ENCODE measurements at places on chromosomes 2 and 18. TPM values are rescaled to one million over a fixed set of nuclear protein-coding genes. Genes with fewer than 3 reads are reported as not detected.

Gene PPP1R1C
- total RNA-seq = 0.13 TPM

Gene ABCG5
- not detected for total RNA-seq

Gene FBXO36
- total RNA-seq = 1.2 TPM

Gene DYSF
- total RNA-seq = 47.2 TPM

Gene EMILIN2
- 1.3 TPM for total RNA-seq

Gene AOX1
- total RNA-seq = 5.4 TPM

Gene MALL
- 64.3 TPM for total RNA-seq

Gene ANKRD62
- not detected for total RNA-seq

Gene NAGK
- 51.0 TPM for total RNA-seq

Gene ARHGAP28
- 2.3 TPM for total RNA-seq

Gene ST6GAL2
- total RNA-seq = 0.63 TPM

Gene SPP2
- not detected for total RNA-seq

Measured in dermis microvascular lymphatic vessel endothelial cell (primary cell).